Stimulated activated CD4-positive, alpha-beta T cell treated with anti-CD3 and anti-CD28 coated beads, Interleukin-4, amount 100 ng/mL, for 24 hours (primary cell): ENCODE measurements at places on chromosomes 11 and 22.

- no peak for DNase-seq
These were observed 29.8 kb downstream of the ANKK1 start for GRCh38 chr11:113417428-113417827.

GRCh38 chr11:59273373-59273841, 60.7 kb upstream of the MPEG1 start:
- no peak for DNase-seq

- DNase-seq = no peak
These were observed 155.9 kb upstream of the SORL1-AS1 start for GRCh38 chr11:121608545-121609098.

GRCh38 chr22:40544758-40545157, 91.8 kb downstream of the MRTFA start:
- no peak for DNase-seq

GRCh38 chr11:26096451-26096850, 235.5 kb upstream of the ANO3 start:
- DNase-seq = no peak

DNA sequence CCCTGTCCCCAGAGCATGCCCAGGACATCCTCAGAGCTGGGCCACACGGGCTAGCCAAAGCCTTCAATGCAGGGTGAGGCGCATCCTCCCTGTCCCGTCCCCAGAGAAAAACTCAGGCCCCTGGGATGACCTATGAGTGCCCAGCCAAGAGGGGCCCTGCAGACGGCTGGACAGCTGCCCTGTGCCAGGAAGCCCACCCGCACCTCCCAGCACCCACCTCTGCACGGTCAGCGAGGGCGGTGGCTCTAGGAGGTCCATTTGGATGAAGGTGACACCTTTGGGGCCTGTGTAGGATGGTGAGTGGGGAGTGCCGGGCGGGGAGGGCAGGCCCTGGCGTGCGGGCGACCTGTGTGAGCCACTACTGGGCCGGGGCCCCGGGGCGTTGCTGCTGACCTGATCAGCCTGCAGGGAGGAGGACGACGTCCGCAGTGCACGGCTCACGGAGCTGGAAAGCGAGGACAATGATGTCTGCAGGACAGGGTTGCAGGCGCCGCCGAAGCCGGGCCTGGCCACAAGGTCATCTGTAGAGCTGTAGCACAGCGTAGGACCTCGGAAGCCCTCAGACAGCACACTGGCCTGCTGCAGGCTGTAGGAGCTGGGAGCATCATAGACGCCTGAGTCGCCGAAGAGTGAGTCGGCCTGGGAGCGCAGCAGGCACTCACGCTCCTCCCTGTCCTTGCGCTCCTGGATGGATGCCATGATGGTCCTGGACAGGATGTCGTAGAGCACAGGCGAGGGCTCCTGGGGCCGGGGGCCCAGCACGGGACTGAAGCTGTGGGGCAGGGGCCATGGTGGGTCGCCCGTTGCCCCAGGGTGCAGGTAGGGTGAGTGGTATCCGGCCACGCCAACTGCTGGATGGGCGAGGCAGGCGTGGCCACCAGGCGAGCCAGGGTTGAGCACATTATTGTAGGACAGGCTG, 180.5 kb downstream of the IGLL1 start:
- no peak for DNase-seq

- no peak for DNase-seq
These were observed 97.9 kb upstream of the CTSC start for GRCh38 chr11:88435415-88435814.

- DNase-seq = no peak
These were observed 14.7 kb upstream of the SHANK3 start for GRCh38 chr22:50657925-50658324.

GRCh38 chr11:73394416-73395296, 18.5 kb downstream of the RELT start:
- DNase-seq = no peak

GRCh38 chr11:108662700-108663099, 2.2 kb upstream of the DDX10 start:
- DNase-seq = no peak

GRCh38 chr11:115761817-115762216, 257.6 kb upstream of the CADM1 start:
- DNase-seq = no peak

DNA sequence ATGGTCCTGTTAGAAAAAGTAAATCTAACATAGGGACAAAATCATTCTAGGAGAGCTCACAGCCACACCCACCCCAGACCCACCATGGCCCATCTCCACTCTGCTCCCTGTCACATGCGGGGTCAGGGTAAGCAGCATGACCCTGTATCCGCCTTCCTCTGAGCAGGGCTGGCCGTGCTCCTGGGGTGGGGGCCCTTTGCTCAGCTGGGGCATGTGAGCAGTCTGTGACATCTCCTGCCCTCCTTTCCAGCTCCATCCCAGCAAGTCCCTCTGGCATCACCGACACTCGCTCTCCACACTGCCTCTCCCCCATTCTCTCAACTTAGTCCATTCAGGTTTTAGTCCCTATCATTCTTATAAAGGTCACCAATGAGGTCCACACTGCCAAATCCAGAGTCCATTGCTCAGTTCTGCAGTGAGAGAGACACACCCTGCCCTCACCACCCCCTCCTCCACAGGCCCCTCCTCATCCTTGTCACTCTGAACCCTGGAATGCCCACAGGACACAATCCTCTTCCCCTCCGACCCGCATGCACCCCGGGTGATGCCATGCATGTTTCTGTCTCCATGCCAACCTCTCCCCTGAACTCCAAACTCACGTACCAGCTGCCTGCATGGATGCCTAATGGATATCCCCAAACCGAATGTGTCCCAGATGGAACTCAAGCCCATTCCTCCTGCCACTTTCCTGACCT, 65.1 kb upstream of the PITPNB start:
- no peak for DNase-seq

- DNase-seq = no peak
These were observed 239.5 kb downstream of the ST3GAL4 start for GRCh38 chr11:126594921-126595367.

GRCh38 chr11:133930053-133930766, 26.6 kb downstream of the IGSF9B start:
- DNase-seq = no peak

DNA sequence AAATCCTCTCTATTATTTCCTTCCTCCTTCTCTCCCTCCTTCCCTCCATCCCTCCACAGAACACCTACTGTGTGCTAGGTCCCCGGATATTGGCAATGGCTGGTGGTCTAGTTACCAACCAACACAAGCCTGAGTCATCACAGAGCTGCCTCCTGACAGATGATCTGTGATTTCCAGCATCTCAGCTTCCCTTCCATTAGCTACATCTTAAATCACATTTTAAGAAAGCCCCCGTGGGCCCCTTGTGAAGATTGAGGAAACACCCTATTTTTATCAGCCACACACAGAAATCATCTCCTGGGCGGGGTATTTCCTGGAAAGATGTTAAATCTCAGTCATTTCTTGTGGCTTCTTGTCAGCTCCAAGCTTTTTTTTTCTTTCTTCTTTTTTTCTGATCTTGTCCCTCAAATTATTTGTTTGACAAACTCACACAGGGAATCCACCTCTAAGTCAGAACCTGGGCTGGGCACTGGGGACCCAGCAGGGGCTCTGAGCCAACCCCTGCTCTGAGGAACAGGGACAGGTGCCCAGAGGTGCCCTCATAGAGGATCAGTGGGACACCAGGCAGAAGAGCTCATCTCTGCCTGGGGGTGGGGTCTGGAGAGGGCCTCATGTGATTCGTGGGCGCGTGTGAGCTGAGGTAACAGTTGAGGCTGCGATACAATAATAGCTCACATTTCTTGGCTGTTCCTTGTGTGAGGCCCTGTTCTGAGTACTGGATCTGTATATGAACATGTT, 42.4 kb downstream of the CACNA1I start:
- DNase-seq = no peak

DNA sequence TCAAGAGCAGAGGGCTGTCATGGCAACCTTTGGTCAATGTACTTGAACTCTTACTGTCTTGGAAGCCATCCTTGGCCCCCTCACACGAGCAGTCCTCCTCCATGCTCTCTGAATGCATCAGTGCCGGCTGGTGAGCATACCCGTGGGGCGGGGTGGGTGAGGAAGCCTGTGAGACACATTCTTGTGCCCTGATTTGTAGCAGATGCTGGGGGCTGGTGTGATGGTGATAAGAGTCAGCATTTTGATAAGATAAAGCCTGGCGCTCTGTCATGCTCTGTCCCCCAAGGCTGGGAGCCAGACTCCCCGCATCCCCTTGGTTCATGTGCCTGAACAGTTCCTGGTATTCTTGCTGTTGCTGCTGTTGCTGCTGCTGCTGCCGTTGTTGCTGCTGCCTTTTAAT, 20.5 kb upstream of the APOA1 start:
- DNase-seq = no peak

DNA sequence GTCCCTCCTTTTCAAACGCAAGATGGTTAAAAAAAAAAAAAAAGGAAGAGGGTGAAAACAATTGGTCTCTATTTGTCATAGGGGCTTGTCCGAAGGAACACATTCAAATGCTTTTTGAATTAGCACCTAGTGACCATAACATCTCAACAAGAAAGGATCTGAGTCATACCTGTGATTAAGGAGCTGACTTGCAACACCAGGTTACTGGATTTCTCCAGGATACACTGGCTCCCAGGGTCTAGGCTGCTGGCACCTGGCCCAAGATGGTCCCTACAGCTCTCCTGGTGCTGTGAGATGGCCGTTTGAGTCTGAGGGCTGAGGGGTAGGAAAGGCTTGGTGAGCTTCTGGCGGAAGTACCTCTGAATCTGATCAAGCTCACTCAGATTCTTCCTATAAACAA, 28.4 kb upstream of the UCP3 start:
- DNase-seq = no peak

DNA sequence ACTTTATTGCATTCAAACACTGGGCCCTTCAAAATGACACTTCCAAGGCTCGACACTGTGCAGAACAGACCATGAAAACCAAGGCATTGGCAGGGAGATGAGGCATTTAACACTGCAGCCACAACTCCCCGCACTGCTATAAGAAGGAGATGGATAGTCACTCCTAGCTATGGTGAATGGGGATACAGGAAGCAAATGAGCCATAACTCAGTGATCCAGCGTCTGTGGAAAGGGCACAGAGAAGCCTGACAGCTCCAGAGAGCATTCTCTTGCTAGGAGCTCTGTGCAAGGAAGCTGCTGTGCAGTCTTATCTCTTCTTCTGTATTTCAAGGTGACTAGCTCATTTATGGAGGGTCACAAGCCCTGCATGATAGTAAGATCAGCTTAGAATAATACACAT, 20.9 kb downstream of the HPS4 start:
- DNase-seq = no peak

DNA sequence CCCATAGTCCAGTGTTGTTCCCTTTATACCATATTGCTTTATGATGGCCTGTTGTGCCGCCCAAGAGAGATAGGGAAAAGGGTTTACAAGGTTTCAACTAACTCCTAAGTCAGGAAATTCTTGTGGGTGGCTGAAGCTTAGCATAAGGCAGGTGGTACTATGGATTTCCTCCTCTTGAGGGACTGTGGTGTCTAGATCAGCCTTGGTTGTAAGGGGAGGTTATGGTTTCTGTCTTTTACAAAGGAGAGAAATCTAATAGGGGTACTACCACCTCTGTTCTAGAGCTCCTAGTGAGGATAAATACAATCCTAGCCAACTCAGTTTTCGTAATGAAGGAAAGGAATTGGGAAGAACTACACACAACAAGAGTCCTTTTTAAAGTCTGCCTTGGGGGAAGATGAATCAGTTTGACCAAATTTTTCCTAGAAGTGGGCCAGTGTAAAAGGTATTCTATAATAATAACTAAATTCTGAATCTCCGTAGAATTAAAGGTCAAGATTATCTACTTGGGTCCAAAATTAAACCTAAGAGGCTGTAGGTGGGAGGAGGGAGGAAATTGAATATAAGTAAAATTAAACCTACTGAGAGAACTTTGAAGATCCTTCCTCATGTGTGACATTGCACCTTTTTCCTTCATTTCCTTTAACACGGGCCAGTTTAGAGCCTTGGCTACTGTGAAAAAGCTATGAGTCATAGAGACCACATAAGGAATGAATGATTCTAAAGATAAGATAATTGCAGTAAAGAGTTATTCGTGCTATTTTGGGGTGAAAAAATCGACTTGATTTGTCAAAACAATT, 17.2 kb downstream of the DLAT start:
- no peak for DNase-seq

DNA sequence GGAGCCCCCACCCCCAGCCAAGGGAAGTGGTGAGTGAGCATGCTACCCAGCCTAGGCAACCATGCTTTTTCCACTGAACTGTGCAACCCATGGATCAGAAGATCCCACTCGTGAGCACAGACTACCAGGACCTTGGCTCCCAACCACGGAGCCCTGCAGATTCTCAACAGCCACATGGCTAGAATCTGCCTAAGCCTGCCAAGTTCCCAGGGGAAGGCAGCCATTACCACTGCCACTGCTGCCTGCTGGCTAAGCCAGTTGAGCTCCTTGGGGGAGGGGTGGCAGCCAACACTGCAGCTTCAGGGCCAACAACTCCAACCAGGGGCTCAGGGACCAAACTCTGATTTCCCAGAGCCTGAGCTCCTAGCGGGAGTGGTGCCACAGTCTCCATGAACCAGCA, 195.8 kb downstream of the DLG2 start:
- no peak for DNase-seq

- DNase-seq = no peak
These were observed 19.5 kb upstream of the FADD start for GRCh38 chr11:70183483-70184176.

DNA sequence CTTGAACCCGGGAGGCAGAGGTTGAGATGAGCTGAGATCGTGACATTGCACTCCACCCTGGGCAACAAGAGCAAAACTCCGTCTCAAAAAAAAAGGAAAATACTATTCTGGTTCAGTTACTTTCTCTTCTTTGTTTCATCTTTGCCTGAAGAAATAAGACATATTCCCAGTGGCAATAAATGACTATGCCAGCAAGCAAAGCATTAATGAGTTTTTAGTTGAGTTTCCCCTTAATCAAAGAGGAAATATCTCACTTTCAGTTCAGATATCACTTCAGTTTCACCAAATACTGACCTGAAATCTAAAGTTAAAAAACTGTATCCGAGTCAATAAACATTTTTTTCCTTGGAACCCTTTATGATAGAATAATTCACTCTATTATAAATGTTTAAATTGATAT, 10.4 kb downstream of the PISD start:
- no peak for DNase-seq

DNA sequence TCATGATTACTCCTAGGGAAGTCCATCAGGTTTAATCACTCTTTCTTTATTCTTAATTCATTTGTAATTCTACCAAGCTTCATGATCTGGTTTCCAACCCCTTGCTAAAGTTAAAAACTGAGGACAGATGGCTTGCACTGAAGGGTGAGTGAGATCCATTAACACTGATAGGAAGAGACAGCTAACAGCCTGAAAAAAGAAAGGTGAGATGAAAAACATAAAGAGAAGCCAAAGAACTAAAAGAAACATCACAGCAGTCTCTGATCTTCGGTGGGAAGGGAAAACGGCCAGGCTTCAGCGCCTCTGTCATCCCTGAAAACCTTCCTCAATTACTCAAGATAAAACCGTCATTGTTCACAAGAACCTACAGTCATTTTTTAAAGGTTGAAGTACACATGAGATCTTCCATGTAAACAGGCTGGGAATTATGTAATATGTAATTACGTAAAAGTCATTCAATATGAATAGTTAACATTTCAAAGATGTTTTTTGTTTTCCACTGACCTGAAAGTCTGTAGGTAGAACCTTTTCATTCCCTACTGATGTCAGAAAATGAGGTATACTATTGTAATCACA, 41.3 kb downstream of the VSIG10L2 start:
- DNase-seq = no peak
